ENCODE measurements at places on chromosomes 1 and 21. TPM values are rescaled to one million over a fixed set of nuclear protein-coding genes. Genes with fewer than 3 reads are reported as not detected.

Gene CHAF1B
- total RNA-seq, result 20.7 TPM

DNA sequence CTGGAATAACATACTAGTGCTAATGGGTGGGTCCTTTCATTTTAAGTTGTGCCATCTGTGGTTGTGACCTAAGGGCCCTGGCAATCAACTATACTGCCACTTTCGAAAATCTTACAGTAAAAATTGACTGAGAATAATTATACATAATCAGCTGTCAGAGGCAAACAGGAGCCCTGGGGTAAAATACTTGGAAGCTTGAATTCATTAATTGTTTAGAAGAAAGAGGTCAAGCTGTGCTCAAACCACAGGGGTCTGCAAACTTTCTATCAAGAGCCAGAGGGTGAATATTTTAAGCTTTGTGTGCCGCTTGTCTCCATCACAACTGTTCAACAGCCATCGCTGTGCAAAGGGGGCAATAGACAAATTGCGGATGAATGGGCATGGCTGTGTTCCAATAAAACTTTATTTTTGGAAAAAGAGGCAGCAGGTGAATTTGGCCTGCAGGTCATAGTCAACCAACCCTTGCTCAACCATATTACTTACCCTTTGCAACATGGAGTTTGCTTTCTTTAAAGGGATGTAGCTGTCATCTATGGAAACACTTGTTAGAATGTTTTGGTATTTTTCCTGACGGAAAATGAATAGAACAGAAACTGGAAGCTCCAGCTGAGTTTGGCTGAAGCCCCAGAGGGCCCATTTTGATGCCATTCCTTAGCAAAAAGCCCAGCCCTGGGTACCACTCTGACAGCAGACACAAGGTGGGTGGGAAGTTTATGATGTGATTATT lies 35.7 kb upstream of the USP1 start:
- H3K27me3 ChIP-seq, result peaks cover 15% of the 10 kb centered on the region
- H3K4me1 ChIP-seq, result peaks cover 24% of the 10 kb centered on the region
- no peak overlapping the region for H3K4me3 ChIP-seq

GRCh38 chr1:34018285-34018684 lies 146.7 kb downstream of the CSMD2 start:
- DNase-seq, result no peak
- H3K27ac ChIP-seq, result no peak overlapping the region
- H3K4me1 ChIP-seq, result peaks cover 27% of the 10 kb centered on the region
- no peaks in the 10 kb centered on the region for H3K27me3 ChIP-seq
- no peak overlapping the region for H3K4me3 ChIP-seq

GRCh38 chr21:45824546-45825215 lies 156.9 kb upstream of the COL6A1 start:
- DNase-seq, result no peak
- no peaks in the 10 kb centered on the region for H3K27me3 ChIP-seq
- no peaks in the 10 kb centered on the region for H3K36me3 ChIP-seq
- H3K4me1 ChIP-seq, result peaks cover 25% of the 10 kb centered on the region
- H3K4me3 ChIP-seq, result no peak overlapping the region

GRCh38 chr1:53562291-53562980 lies 103.2 kb downstream of the DMRTB1 start:
- H3K27ac ChIP-seq, result no peak overlapping the region
- peaks cover 9% of the 10 kb centered on the region for H3K36me3 ChIP-seq
- DNase-seq, result peak; percentile 3
- peaks cover 10% of the 10 kb centered on the region for H3K27me3 ChIP-seq
- H3K4me3 ChIP-seq, result no peak overlapping the region

- peak; percentile 97 for DNase-seq
- no peak overlapping the region for H3K4me3 ChIP-seq
- no peaks in the 10 kb centered on the region for H3K36me3 ChIP-seq
- H3K27me3 ChIP-seq, result no peaks in the 10 kb centered on the region
- peaks cover 24% of the 10 kb centered on the region for H3K4me1 ChIP-seq
These were observed 5.0 kb downstream of the SRARP start for GRCh38 chr1:16009030-16009460.

DNA sequence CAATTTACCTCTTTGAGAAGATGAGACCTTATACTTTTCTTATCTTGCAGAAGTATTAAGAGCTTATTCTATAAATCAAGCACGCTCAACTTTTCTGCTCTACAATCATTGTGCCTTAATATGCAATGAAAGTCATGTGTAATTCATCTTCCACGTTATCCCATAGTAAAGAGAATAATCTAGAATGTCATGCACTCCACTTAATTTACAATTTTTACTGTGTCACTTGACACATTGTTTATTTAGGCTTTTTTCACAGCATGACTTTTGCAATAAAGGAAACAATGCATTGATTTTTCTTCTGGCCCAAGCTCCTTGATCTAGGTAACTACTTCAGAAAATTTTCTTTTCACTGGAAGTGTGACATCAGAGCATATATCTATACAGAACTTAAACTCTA lies 290.9 kb downstream of the HHIPL2 start:
- no peaks in the 10 kb centered on the region for H3K27me3 ChIP-seq
- peaks cover 16% of the 10 kb centered on the region for H3K4me1 ChIP-seq
- no peaks in the 10 kb centered on the region for H3K36me3 ChIP-seq
- H3K4me3 ChIP-seq, result no peak overlapping the region
- DNase-seq, result no peak

DNA sequence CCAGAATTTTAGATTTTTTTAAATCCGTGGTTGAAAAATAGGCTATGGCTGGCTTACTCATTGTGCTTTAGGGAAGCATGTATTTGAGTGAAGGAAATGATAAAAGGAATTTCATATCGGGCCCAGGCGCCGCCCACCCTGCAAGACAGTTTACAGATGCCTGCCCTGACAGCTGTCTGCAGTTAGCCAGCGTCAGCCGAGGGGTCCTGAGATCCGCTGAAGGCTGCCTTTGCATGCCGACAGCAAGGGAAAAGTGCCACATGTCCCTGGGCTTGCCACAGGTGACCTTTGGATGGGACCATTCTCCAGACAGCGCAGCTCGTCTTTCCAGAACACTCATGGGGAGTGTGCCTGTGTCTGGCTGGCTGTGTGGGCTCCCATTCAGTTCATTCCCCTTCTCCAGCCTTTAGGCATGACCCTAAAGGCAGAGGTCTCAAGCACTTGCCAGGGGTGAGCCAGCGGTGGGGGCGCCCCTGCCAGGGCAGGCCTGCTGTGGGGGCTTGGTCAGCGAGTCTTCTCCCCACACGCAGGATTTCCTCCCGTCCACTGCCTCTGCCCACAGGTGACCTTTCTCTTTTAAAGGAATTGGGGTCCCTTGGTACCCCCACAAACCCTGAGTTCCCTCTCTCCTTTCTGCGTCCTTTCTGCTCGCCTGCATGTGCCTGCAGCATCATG lies 46.1 kb upstream of the TRAPPC10 start:
- no peak for DNase-seq
- no peaks in the 10 kb centered on the region for H3K27me3 ChIP-seq
- no peaks in the 10 kb centered on the region for H3K4me1 ChIP-seq
- H3K4me3 ChIP-seq, result no peak overlapping the region

DNA sequence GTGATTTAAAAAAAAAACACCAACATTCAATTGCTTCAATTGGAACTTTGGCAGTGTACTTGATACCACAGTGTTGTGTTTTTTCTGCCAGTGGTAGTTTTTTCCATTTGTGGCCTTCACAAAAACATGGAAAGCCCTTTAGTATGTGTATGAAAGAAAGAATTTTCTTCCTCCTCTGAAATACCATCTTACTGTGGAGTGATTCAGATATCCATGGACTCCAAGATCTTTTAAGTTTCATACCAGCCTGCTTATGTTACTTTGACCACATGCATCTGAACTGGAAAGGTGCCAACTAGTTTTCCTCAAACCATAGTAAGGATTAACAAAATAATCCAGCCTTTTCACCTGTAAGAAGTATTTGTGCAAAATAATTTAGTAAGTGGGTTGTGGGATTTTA lies 3.4 kb downstream of the PPP2R5A start:
- H3K4me3 ChIP-seq, result peak overlapping the region; percentile 25
- peaks cover 66% of the 10 kb centered on the region for H3K4me1 ChIP-seq
- no peaks in the 10 kb centered on the region for H3K36me3 ChIP-seq
- DNase-seq, result no peak

Data from WTC11 (cell line).